ENCODE measurements at places on chromosomes 5 and 9.

DNA sequence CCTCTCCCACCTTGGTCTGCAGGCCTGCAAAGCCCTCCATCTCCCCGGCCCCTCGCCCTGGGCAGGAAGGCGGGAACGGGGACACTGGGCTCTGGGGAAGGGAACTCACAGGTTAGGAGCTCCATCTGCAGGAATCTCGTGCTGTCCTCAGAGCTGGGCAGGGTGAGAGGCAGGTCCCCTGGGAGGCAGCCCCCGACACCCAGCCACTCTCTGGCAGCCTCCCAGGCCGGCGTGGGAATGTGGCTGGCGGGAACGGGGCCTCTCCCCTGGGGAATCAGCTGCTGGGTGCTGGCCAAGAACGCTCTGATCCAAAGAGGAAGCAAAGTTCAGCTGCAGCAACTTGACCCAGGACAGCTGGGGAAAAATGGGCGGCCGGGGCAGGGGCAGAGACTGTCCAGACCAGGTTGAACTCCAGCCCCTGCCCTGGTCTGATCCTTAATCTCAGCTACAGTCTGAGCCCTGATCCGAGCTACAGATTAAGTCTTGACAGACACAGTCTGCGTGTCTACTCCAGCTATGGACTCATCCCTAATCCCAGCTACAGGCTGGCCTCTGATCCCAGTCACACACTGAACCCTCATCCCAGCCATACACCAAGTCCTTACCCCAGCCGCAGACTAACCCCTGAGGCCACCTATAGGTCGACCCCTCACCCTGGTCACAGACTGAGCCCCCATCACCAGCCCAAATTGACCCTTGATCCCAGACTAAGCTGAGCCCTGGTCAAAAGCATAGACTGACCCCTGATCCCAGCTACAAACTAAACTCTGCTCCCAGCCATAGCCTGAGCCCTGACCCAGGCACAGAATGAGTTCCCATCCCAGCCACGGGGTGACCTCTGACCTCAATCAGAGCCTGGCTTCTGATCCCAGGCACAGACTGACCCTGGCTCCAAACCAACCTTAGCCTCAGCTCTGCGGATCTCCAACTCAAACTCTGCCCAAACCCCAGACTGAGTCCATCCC is 37.3 kb upstream of the EGFL7 start:
- DNase-seq: peak; percentile 85

GRCh38 chr5:140106101-140106500 is 7.8 kb upstream of the PURA start:
- DNase-seq: no peak

GRCh38 chr5:108382784-108383330 is 959 bp upstream of the FBXL17 start:
- DNase-seq: no peak

DNA sequence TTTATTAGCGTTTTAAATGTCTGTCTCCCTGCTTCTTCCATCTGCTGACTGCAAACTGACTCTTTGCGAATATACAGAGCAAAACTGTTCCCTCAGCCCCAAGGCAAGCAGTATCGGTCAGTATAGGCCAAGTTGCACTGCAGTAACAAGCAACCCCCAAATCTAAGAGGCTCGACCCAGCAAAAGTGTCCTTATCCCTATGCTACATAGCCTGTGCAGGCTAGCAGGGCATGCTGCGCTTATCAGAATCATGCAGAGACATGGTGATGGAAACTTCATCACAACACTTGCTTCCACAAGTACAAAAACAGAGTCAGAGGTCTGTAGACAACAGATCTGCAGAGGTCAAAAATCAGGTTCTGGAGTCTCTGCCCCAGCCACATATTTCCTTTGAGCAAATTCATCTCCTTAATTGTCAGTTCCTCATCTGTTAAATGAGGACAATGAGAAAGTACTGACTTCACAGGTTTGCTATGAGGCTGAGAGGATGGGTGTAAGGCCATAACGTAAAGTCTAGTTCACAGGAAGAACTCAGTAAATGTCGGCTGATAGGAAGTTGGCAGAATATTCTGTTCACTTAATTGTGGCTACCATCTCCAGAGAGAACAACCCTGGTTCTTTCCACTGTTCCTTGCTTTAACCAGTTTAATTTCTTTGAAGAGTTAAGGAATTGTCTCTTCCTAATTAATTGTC is 9.6 kb upstream of the IL17B start:
- no peak for DNase-seq

DNA sequence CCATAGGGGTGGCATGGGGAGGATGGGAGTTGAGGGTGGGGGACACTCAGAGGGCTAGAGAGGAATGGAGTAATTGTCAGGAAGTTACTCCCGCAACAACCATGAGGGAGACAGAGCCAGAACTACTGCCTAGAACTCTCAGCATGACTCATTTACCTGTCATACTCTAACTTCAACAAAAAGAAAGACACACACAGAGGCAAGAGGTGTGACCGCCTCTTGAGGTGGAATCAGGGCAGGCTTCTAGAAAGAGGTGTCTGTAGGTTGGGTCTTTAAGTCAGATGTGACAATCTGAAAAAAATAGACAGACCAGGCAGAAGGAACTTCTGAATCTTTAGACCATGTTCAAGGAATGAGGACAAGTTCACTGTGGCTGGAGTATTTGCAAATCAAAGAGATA is 73.4 kb downstream of the GABBR2 start:
- peak; percentile 35 for DNase-seq

DNA sequence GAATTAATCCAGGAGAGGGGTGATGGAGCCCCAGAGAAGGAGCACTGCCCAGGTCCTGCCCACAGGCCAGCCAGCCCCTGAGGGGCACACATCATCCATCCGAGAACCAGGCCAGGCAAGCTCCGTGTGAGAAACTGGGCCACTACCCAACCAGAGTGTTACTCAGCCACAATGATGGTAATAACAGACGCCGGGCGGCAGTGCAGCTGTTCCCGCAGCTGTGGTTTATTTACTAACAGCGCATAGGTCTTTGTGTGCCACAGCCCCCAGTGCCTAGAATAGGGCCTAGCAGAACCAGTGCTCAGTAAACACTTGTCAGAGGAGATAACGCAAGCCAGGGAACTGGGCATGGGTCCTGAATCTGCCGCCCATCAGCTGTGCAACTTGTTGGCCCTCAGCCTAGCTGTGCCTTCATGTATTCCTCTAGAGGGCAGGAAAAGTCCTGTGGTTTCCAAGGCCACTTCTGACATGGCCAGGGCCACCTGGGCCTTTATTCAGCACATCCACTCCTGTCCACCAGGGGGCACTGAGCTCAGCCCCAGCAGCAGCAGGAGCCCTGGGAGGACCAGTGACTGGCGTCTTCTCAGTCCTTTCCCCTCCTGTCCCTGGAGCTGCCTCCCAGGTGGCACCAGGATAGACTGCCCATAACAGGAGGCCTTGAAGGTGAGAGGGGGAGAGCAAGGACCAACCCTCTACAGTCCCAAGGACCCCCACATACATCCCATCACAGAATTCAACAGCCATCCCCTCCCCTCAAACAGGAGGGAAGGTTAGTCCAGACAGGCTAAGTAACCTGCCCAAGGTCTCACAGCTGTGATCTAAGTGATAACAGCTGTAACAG is 2.1 kb downstream of the MXD3 start:
- DNase-seq: peak; percentile 67

DNA sequence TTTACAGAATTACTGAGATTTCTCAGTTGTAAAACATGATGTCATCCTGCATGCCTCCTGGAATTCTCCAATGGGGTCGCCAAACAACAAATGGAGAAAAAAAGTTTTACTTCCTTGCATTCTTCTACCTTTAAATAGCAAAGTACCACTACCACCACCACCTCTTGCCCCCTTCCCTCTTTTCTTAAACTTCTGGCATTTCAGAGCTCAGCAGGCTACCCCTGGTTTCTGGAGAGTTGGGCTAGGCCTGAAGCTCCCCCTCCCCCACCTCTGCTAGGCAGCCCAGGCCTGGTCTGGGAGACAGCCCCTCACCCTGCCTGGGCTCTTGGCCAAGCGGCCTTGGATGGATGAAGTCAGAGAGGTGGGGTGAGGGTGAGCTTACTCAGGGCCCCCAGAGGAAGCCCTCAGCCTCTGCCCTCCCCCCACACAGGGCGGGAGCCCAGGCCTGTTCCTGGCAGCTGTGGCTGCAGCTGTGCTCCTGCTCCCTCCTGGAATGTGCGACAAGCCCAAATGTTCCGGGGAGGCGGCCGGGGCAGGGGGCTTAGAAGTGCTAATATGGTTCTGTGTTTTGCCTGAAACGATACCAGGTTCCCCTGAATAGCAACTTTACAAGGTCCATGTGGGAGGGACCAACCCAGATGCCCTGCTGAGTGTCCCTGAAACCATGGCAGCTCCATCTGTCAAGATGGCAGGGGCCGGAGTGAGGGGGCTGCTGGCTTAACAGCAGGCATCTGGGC is 6.0 kb upstream of the CCIN start:
- DNase-seq: no peak

- DNase-seq: no peak
Measured at GRCh38 chr5:128528637-128529255, 9.3 kb downstream of the FBN2 start.

GRCh38 chr9:117771136-117771535 is 66.9 kb downstream of the TLR4 start:
- DNase-seq: no peak

DNA sequence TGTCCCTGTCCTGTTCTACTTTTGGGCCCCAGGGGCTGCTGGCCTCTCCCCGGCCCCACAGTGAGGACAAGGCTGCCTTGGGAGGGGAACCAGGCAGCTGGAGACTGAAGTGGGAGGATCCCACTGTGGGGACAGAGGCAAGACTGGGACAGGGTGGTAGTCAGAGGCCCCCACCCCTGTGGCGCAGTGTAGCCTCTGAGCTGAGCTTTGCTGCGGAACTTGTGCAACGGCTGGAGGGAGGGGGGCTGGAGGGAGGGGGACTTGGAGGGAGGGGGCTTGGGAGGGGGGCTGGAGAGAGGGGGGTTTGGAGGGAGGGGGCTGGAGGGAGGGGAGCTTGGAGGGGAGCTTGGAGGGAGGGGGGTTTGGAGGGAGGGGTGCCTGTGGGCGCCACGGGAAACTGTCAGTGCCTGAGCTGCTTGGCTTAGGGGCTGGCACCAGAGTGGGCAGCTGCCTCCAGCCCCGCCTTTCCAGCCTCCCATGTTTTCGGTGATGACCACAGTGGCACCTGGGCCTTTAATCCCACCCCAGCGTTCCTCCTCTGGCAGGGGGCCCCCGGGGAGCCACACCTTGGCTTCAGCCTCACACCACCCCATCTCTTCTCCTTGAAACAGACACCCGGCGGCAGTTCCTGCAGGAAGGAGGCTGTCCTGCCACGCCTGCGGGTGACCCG is 2.3 kb upstream of the FUT7 start:
- peak; percentile 86 for DNase-seq

DNA sequence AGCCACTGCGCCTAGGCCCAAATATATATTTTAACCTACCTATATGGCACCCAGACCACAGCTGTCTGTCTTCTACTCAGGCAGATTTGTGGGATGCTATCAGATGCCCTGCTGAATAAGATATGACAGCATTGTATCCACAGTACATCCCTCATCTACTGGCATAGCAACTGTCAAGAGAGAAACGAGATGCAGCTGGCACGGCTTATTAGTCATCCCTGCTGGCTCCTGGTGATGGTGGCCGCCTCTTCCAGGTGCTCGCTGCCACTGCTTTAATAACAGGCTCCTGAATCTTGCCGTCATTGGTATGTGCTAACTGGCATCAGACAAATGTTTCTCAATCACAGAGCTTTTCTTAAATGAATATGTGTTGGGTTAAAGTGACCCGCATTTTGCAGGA is 34.0 kb downstream of the B4GALT1 start:
- DNase-seq: no peak

- no peak for DNase-seq
Measured at GRCh38 chr9:68530618-68531017, 10.1 kb downstream of the TMEM252 start.

- no peak for DNase-seq
Measured at GRCh38 chr5:133610489-133611356, 1.6 kb downstream of the FSTL4 start.

GRCh38 chr9:135281151-135281550 is 193.7 kb downstream of the OLFM1 start:
- DNase-seq: no peak

GRCh38 chr5:38453506-38453905 is 102.9 kb downstream of the LIFR start:
- DNase-seq: no peak

- DNase-seq: no peak
Measured at GRCh38 chr5:139863361-139863760, 67.8 kb downstream of the PSD2 start.

DNA sequence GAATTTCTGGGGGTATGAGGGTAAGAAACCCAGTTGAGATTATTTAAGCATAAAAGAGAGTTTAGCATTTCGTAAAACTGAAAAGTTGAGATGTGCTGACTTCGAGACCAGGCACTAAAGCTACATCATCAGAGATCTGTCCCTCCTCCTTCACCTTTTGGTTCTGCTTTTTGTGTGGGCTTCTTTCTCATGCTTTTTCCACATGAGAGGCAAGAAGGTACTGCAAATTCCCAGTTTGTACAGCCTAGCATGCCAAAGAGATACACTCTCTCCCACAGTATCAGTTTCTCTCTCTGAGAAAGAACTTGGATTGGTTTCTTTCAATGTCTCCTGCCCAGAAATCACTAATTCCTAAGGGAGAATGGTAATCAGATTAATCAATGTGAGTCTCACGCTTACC is 584.7 kb downstream of the SEMA5A start:
- DNase-seq: no peak

DNA sequence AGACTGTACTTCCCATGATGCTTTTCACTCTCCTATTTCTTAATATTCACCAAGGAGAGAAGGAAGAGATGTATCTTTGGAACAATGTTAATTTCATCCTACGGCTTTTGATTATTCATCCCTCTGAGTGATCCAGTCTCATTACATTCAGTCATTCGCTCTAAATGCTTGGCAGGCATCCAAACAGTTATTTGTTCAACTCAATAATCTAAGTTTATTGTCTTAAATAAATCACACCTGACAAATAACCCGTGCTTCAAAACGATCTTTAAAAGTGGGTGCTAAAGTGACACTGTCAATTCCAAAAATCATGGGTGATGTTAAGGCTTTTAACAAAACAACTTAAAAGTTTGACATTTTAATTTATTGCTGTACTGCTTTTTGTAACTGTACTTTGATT is 233.1 kb downstream of the RASEF start:
- no peak for DNase-seq
